ENCODE measurements at places on chromosomes 1 and 21.

- no peak for DNase-seq
Observed at GRCh38 chr1:41734201-41734970, 184.3 kb downstream of the HIVEP3 start.

DNA sequence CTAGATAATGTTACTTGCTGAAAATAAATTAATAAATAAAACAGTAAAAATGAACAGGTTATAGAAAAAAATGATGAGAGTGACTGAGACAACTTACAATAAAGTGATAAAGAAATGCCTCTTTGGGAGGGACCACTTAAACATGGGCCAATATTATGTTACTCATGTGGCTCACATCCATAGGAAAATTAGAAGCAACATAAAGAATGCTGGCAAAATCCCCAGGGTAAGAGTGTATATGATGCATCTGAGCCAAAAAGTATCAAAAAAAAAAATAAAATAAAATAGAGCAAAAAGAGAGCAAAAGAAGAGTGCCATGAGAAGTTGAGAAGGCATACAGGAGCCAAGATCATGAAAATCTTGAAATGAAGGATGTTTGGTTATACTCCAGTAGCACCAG, 818.0 kb downstream of the LTN1 start:
- no peak for DNase-seq

DNA sequence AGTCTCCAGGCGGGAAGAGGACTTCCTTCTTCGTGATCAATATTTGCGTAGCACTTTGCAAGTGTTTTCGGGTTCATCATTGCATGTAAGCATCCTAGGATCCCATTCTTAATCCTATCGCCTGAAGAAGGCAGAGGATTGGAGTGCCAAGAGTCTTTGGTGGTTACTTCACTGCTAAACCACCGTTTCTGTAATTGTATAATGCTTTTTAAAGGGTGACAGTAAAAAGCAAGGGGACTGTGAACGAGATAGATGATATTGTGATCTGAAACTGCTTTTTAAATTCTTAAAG, 345 bp upstream of the ALDH9A1 start:
- DNase-seq: no peak

GRCh38 chr1:9486466-9487140, 52.7 kb upstream of the SLC25A33 start:
- no peak for DNase-seq

DNA sequence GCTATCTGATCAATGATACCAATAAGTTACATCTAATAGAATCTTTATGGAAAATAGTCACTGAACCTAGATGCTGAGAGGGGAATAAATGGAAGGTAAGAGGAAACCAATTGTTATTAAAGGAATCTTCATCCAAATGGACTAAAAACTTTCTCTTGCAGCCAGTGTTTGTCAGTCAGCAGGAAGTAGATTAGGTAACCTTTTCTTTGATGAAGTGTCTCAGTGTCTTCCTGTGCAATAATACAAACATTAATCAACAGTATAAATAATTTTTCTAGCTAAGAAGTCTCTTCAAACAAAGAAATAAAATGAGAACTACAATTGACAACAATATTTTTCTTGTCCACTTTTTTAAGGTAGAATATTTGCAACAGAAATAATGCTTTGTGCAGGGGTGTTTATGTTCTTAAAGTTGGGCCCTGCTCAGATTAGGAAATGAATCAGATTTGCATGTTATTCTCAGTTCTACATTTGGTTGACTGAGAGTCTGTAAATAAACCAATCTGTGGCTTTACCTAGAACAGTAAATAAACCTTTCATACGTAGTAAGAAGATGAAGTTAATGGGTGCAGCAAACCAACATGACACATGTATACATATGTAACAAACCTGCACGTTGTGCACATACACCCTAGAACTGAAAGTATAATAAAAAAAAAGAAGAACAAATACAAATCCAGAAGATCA, 391.4 kb downstream of the MRPL39 start:
- no peak for DNase-seq

DNA sequence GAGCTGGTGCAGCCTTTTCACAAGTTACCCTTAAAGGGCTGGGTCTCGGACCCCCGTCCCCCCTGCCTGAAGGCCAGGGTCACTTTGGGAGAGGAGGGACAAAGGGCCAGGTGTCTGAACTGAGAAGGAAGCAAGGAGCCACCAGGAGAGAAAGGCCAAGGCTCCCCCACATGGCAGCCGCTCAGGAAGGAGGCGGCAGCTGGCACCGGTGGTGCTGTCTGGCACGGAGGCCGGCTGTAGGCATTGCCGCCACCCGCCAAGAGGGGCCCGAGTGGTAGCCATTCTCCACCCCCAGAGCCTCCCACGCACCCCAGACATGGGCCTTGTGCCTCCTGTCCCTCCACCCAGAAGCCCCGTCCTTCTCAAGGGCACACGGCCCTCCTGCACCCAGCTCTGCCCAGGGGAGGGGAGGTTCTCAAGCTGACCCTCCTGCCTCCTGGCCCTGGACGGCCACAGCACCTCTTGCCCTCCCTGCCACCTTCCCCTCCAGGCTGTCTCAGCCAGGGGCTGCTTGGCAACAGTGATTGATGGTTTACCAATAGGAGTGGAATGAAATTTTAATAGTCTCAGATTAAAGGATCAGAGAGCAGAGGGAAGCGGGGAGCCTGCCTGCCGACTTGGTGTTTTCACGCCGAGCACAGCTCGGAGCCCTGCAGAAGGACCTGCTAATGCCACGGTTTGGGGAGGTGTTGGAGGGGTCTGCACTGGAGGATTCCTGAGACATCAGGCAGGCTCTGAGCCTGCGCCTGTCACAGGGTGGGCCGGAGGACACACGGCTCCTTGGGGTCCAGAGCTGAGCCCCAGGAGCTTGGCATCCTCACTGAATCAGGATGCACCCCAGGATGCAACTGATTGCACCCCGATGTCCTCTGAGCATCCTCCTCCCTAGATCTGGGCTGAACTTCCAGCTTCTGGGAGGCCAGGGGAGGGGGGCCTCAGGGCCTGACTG, 211.9 kb upstream of the VAMP3 start:
- DNase-seq: no peak

- no peak for DNase-seq
Observed at GRCh38 chr1:3494321-3495308, 40.1 kb downstream of the ARHGEF16 start.
